PC-3 (cell line): ENCODE measurements at places on chromosomes 13 and 19. TPM values are rescaled to one million over a fixed set of nuclear protein-coding genes. Genes with fewer than 3 reads are reported as not detected.
A peak's percentile ranks its signal among the peaks of the same experiment; 100 is the strongest.

DNA sequence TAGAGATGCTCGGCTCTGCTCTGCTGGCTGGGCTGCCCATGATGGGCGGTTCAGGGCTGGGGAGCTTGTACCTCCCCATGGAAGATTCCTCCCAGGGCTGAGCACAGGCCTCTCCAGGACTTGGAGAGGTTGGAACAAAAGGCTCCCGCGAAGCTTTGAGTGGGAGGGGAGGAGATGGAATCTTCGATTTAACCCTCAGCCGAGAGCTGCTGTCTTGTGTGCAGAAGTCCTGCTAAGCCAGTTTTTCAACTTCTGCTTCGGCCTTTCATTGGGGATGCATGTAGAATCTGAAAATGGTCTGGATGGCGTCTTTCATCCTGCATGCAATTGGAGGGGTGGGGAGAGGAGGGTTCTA lies 163.3 kb downstream of the KDM4B start:
- peak; percentile 76 for DNase-seq

DNA sequence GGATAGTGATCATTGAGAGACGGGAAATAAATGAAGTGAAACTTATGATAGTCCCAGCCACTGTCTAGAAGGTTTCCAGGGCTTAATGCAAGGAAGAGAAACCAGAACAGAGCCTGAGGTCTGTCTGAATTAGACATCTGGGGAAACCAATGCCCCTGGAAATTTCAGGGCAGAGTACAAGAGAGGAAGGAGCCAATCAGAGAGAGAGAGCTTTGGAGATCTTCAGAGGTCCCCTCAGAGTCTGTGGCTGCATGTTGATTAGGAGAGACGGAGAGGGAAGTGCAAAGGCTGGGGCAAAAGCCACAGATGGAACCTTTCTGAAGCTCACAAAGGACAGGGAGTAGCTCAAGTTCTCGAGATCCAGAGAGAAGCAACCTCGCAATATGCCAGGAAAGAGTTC lies 378.0 kb downstream of the DNAJC15 start:
- DNase-seq: no peak

Gene TLE5
- 351 and 407 TPM in 2 replicates for total RNA-seq

Gene SCEL
- total RNA-seq: 3.0 and 3.5 TPM in 2 replicates

Gene RFPL4AL1
- total RNA-seq: not detected in 2 replicates

DNA sequence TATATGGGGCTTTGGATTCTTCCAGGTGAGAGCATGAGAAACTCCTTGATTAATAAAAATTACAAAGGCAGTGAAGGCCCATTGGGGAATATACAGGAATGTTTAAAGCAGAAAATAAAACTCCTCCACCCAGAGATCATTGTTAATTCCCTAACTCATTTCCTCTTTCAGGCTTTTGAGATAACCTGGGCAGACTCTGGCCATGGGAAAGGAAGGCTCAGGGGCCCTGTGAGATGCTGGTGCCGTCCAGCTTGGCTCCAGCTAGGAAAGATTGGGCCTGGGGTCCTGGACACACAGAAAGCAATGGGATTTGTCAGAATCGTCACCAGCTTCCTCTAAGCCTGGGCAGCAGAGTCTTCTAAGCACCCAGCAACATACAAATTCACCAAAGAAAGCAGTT lies 36.8 kb upstream of the SPATA13 start:
- no peak for DNase-seq

DNA sequence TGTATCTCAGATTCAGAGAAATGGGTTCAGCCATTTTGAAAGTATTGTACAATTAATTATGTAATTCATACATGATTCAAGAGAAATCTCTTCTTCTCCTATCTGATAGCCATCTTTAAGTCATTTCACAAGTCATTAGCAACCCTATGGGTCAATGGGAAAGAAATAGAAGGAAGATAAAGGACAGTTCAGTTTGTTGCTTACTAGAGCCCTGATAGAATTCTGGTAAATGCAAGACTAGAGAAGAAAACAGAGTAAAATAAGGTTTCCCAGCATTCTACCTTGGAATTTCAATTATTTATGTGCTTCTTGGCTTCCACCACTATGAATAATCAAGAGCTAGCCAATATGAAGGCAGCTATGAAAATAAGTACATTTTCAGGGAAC lies 117.7 kb downstream of the LHFPL6 start:
- no peak for DNase-seq

GRCh38 chr19:30446850-30447552 lies 74.8 kb downstream of the ZNF536 start:
- DNase-seq: no peak

DNA sequence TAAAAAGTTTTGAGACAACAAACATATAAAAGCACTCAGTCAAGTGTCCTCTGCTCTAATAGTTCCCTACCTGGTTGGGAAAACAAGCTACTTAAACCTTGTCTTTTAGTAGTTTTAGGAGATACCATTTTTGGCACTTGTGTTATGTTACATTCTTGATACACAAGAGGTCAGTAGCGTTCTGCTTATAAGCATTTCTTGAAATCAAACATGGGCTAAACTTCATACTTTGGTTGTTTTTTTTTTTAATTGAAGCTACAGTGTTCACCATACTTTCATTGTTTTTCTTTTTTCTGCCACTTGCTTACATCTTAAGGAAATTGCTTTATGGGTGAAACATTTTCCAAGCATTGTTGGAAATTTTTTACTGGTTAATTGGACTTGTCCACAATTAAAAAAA lies 12.9 kb downstream of the NHLRC3 start:
- peak; percentile 52 for DNase-seq

Gene LRRC63
- total RNA-seq: 0.26 and 0.35 TPM in 2 replicates
